Stimulated activated CD4-positive, alpha-beta T cell treated with anti-CD3 and anti-CD28 coated beads, Interleukin-12 subunit alpha, Interleukin-12 subunit beta, amount 100 ng/mL, for 24 hours (primary cell): ENCODE measurements at places on chromosomes 3 and 15.

DNA sequence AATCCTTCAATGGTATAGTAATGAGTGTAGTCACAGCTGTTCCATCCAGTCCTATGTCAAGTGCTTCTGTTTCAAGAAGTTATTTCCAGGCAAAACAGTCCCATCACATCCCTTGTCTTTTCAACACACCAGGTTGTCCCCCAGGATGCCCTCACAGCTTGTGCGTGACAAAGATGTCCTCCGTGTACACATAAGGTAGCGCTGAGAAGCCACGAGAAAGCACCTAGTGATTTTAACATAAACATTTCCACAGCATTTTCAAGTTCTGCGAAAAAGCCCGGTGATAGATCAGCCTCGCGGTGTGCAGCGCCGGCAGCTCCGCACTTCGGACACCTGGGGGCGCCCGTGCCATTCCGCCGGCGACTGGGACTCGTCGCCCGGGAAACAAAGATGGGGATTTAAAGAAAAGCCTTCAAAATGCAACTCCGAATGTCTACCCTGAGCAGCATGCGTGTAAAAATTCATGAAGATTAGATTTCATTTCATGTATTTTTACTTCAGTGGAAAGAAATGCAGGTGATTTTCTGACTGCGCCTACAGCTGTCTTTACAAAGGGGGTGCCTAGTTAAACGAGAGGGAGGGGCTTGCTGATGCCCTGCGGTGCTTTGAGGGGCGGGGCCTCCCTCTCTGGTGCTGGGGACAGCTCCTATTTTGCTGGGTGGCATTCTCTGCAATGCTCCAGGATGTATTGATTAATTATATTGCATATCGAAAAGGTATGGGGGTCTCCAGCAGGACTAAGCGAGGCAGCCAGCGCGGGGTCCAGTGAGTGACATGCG, 49.9 kb downstream of the KY start:
- peak; percentile 61 for DNase-seq

GRCh38 chr3:43759297-43759782, 68.6 kb downstream of the ABHD5 start:
- DNase-seq, result no peak

- DNase-seq, result no peak
Measured at GRCh38 chr3:54443561-54444161, 321.3 kb downstream of the CACNA2D3 start.

DNA sequence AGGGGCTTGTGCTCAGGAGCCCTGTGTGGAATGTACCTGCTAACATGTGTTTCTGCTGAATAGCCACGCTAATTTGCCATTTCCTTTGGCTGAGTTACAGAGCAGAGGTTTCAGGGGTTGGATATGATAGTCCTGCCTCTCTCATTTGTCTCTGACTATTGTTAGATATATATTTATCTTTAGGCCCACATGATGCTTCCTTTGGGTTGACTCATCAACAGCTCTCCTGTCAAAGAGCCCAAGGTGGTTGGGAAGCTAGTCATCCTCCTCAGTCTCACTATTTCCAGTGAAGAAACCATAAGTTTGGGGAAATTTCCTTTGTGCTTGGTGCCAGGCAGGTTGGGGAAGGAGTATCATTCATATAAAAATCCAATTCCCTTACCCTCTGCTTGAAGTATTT, 1194.6 kb downstream of the ZPLD1 start:
- no peak for DNase-seq

- DNase-seq, result no peak
Measured at GRCh38 chr3:126867190-126867862, 115.6 kb upstream of the PLXNA1 start.

DNA sequence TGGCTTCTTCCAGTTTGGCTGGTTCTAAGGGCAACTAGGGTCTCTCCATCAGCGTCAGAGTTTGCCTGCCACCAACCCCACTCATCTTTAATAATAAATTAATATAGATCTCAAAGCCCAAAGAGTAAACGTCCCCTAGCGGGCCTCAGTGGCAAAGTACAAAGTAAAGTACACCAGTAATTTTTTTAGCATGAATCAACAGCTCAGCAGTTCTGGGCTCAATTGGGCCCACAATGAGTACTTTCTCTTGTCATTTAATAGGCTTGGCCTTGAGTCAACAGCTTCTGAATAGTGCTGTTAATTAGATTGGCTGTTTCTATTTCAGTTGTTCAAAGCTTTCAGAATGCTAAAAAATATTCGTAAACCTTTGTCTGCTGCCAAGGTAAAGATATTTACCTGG, 89.0 kb upstream of the PFN2 start:
- no peak for DNase-seq

DNA sequence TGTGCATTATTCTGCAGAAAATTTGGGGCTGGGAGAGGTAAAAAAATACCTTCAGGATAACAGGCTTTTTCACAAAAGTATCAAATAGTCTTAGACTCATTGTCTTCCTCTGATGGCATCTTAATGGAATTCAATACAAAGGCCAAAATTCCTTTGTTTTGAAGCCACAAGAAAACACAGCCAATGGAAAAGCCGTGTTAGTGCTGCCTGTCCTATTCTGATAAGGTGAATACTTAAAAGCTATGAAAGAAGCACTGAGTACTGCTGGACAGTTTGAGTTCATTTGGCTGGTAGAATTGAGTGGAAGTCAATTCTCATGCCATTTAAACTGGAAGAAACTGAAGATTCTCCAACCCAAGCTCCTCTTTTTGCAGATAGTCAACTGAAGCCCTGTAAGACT, 395.3 kb upstream of the TPRG1 start:
- no peak for DNase-seq

- DNase-seq, result no peak
Measured at GRCh38 chr3:12648384-12648959, 15.4 kb downstream of the RAF1 start.

DNA sequence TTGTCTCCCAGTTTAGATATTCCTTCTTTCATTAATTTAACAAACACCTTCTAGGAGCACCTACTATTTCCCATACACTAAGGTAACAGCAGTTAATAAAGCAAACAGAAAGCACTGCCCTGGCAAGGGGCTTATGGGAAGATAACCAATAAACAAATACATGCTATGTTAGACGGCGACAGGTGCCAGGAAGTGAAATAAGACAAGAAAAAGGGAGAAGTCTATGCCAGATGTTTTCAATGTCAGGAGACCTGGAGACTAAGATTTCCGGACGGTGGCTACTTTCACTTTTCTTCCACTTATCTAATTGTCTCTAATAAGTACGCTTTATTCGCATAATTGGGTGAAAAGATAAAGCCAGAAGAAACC, 32.5 kb upstream of the ZNF445 start:
- DNase-seq, result no peak

DNA sequence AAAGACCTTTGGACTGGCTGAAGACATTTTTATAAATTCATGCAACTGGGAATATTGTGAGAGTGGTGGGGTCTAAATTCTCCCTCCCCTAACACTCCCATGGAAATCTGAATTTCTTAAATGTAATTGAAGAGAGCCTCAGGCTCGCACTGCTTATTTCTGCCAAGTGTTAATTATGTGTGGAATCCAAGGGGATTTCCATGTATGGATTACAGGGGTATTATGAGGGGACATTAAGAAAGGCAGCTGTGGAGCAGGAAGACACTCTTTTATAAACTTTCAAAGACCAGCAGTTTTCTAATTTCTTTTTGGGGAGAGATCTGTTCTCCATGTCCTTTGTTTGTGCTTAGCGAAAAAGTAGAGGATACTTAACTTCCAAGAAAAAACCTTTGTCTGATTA, 152.1 kb upstream of the TBL1XR1 start:
- DNase-seq, result no peak

DNA sequence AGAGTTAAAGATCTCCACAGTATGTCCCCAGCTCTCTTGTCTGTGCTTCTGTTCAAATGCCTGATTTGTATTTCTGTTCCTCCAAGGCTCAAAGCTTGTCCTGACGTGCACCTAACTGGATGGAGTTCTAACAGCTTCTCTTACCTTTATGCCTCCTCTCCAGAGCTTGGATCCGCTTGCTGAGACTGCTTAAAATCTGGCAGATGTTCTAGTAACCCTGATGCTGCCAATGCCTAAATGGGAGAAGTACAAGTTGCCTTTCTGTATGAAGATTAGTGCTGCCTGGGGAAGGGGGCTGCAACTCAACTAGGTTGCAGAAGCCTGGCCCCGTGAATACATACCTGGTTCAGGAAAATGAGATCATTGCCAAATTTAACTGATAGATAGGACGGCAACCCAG, 354.5 kb upstream of the KCNMB2 start:
- DNase-seq, result no peak
